ENCODE measurements at places on chromosomes 5 and 9.

DNA sequence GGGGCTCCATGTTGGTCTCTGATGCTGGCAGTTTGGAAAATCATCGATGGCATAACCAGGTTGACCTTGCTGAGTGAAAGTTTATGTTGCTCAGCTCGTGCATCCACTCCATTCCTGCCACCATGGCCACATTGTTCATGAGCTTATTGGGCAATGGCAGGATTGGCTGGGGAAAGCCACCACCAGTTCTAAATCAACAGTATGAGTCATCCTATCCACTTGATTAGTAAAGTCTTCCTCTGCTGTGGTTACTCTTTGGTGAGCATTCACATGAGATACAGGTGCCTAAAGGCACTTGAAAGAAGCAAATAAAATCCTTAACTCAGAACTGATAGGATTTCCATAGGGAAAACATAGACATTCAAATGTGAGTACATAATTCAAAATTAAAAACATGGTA, 131.8 kb upstream of the FBN2 start:
- no peak for DNase-seq

DNA sequence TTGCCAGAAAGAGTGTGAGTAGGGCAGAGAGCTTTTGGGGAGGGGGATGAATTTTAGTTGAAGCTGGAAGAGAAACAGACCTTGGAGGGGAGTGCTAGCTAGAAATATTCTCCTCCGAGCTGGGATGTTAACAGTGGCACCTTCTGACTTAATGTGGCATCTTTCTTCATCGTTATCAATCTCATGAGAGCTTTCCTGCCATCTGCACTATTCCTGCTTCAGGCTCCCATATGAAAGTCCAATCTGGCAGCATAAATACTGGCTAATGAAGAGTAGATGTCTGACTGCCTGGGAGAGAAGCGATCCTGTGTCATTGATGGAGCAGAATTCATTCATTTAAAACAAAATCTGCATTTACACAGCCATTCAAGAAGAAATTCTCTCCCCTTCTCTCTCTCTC, 284.5 kb downstream of the TMEM38B start:
- DNase-seq = no peak

GRCh38 chr9:127417131-127418036, 6.8 kb upstream of the ZNF79 start:
- no peak for DNase-seq

DNA sequence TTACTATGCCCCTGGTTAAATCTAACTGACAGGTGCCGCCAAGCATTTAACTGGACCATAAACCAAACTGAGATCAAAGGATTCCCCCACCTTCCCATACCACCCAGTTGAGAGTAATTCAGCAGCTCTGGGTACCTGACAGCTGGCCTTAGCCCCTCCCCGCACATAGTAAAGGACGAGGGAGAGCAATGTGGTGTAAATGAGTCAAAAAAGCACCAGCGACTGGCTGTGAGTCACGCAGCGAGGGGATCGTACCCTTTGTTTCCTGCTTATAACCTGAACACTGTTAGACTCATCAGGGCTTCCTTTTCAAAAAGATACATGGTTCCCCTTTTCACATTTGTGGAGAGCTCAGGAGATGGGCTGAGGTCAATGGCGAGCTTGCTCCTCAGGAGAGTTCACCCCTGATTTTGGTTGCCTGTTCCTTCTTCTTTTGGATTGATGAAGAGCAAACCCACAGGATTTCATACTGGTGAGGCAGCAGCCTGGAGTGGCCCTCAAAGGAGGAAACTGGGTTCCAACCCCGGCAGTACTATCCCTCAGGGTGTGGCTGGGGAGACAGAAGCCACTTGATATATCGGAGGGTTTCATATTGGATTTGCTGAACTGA, 71.5 kb downstream of the ANKRD33B start:
- DNase-seq = peak; percentile 68

DNA sequence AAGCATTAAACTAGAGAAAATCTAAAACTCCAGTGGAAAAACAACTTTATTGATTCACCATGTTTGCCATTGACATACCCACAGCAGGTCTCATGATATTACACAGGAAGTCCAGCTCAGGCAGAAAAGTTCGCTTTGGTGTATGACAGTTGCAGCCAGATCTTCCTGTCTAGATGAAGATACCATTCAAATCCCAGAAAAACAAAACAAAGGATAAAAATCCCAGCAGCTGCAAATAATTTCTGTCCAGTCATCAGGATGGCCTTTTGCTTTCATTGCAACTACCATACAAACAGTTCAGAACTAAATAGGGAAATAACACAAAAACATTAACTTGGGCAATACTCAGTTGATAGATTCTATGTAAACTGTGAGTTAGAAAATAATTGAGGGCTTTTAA, 136.0 kb upstream of the NREP start:
- DNase-seq = no peak

DNA sequence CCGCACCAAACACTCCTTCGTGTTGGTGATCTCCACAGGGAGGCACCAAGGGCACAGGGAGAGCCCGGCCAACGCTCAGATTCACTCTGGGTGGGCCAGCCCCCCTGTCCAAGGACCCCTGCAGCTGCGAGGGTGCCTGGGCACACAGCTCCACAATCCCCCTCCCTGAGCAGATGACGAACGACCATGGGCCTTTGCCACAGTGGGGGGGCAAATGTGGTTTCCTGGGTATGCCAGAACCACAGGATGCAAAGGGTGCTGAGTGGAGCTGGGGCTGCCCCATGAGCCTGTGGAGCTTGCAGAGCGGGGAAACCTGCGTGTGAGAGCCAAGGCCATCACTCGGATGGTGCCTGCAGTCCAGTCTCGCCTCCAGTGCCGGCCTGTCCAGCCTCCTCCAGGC, 31.0 kb downstream of the LPCAT1 start:
- no peak for DNase-seq

GRCh38 chr5:78813286-78813685, 164.7 kb upstream of the LHFPL2 start:
- DNase-seq = no peak

DNA sequence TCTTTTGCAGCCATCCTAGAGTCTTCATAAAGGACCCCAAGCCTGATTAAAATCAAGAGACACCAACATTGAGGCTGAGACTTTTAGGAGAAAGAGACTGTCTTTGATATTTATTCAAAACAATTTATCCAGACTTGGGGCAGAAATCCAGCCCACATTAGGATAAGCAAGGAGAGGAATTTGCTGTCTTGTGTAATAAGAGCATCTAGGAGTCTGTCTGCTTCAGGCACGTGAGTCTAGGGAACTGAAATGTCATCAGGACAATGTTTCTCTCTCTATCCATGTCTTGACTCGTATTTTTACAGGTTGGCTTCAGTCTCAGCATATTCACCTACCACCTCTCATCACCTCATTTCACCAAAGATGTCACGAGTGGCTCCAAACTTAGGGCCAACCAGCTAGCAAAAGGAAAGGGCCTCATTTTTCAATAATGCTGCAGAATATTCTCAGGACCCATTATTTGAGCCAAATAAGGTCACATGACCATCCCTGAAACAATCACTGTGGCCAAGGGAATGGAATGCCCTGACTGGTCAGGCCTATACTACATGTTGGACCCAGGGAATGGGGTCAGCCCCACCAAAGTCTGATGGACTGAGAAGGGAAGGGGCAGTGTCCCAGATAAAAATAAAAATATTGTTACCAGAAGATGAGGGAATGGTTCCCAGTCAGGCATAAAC, 70.3 kb upstream of the SAP30L start:
- DNase-seq = no peak

DNA sequence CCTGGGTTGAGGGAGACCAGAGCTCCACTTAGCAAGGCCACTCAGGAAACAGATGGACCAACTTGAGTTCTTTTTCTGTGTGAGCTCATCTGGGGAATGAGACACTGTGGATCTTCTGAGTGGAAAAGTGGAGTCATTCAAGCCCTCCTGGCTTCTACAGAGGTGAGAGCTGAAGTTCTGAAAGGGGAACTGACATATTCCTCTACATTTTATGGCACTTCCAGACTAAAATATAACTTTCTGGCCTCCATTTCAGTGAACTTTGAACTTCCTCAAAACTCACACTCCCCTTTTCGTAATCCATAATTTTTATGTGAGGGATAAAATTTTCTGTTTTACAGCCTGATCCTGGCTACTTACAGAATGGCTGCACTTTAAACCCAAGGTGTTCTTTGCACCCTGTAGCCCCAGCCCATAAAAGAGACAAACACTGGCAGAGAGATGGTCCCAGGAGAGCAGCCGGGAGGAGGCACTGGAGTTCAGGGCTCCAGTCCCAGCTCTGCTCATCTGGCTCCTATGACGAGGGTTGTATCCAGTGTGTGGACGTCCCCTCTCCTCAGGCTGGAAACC, 10.8 kb downstream of the SPAAR start:
- no peak for DNase-seq

DNA sequence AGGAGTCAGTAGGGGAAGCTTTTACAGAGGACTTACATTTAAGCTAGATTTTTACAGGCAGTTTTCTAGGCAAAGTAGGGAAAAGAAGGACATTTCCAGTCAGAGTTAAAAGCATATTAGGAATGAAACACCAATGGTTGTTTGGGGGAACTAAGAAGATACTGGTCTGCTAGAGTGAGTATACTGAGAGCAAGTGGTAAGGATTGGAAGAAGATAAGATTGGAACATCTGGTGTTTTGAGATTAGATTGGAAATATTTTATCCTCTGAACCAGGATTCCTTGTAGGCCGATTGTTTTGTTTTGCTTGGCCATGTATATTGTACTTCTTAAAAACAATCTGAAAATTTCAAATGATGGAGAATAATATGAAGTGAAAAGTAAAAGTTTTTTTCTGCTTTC, 7.7 kb downstream of the FBXO38 start:
- DNase-seq = no peak

DNA sequence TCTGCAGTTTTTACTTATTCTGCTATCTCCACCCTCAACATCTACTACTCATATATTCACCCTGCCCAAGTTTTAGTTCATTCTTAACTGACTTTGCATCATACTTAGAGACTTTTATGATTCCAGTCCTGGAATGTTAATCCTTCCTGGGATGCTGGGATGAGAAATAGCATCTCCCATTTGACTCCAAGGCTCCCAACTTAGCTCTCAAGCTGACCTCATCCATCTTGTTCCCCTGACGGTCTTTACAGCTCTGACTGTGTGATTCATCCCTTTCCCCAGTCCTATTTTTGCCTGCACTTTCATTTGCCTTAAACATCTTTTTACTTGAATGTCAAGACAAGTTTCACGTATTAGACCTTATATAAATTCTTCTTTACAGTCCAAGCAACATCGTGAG, 297.8 kb downstream of the EPB41L4A start:
- no peak for DNase-seq

GRCh38 chr9:89687188-89687587, 82.4 kb downstream of the GADD45G start:
- no peak for DNase-seq

DNA sequence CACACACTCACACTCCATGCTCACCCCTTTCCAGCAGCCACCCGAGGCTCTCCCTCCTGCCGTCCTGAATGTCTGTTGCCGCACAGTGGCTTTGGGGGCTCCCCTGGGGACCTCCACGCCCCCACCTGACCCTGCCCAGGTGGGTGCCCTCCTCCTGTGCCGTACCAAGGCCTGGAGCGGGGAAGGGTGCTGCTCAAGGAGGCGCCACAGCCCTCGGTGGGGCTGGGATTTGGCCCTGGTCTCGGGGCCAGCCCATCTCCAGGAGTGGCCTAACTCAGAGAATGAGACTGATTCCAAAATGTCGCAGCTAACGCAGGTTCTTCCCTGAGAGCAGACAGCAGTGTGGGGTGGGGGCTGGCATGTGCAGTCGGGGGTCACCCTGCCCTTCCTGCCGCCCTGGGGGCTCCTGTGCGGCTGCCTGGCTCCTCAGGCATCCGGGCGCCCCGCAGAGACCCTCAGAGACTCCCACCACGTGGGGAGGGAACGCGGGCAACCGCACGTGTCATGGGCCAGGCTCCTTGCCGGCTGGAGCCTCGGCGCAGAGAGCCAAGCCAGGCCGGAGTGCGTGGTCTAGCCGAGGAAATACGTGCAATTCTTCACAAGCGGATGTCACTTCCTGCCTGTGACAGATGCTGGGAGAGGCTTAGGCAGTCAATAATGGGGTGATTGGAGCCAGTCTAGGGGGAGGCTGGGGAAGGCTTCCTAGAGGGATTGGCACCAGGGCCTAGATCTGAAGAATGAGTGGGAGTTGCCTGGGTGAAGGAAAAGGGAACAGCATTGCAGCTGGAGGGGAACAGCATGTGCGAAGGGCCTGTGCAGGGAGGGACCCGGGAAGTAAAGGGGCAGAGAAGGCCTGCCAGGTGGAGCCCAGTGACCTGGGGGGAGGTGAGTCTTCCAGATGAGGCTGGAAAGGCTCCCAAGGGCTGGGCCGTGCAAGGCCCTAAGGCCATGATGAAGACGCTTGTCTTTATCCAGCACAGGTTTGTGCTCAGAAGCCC, 44.1 kb downstream of the C9orf50 start:
- DNase-seq = no peak

- peak; percentile 20 for DNase-seq
Measured at GRCh38 chr9:121222524-121223171, 21.0 kb upstream of the RAB14 start.

DNA sequence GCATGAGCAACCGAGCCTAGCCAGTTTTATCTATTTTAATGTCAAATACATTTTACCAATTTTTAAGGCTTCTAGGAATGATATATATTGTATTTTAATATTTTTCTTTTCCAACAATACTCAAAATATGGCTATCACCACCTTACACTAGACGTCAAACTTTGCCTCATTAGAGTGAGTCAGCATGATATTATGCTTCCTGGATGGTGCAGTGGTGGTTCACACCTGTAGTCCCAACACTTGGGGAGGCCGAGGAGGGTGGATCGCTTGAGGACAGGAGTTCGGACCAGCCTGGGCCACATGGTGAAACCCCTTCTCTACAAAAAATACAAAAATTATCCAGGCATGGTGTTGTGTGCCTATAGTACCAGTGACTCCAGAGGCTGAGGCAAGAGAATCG, 7.3 kb upstream of the CDC14B start:
- DNase-seq = no peak

DNA sequence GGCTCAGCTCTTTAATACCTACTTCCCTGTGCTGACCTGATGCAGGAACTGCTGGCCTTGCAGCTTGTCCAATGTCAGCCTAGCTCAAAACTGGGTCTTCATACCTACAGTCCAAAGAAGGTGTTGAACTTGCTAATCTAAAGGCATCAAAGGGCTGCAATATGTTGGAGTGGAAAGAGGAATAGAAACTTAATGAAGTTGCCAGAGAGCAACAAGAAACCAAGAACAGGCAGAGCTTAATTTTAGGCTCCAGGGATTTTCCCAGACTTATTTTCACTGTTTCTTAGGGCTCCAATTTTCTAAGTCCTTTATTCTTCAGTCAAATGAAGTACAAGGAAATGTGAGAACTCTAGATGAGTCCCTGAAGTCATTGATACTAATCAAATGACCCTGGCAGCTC, 17.6 kb upstream of the ERCC6L2 start:
- DNase-seq = no peak

DNA sequence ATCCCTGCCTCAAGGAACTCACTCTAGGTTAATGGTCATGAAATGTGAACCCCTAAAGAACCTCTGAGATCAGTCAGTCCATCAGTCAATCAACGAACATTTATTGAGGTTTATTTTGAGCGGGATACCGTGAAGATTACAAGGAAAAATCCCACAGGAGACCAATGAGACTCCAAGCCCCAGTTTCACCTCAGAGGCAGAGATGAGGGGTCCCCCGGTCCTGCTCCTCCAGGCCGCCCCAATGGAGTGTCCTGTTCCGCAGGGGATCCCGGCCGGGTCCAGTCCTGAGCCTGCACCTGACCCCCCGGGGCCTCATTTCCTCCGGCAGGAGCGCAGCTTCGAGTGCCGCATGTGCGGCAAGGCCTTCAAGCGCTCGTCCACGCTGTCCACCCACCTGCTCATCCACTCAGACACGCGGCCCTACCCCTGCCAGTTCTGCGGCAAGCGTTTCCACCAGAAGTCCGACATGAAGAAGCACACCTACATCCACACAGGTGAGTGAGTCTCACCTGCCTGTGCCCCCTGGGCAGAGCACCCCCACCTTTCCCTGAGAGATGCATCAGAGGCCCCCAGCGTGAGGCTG, 11.0 kb downstream of the GFI1B start:
- no peak for DNase-seq

Measured in HTR-8/SVneo (cell line).